ENCODE measurements at places on chromosomes 3 and 15.
A peak's percentile ranks its signal among the peaks of the same experiment; 100 is the strongest.

GRCh38 chr15:89195836-89196235 is 25.5 kb downstream of the RLBP1 start:
- DNase-seq = no peak

- DNase-seq = no peak
Measured at GRCh38 chr3:129602730-129603560, 3.5 kb downstream of the PLXND1 start.

- DNase-seq = no peak
Measured at GRCh38 chr3:46717447-46718231, at the start of gene PRSS50. Gene PRSS50, minus strand, starts transcription at chr3:46717869. Its CDS starts 45 bp downstream, at chr3:46717824.

DNA sequence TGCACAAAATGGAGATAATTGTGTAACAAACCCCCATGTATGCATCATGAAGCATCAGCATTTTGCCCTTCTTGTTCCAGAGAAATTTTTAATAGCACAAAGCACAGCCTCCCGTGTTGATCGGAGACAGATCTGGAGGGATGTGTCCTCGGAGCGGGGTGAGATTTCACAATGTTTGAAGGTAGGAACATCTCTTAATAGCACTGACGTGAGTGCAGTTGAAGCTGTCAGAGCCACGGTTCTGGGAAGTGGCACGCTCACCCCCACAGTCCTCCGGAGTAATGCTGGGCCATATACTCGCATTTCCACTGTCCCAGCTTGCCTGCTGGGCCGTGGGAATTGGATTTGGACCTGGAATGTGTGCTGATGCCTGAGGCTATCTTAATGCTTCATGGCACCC is 24.1 kb downstream of the ARPP21 start:
- DNase-seq = no peak

GRCh38 chr15:56040081-56041035 is 46.9 kb upstream of the NEDD4 start:
- DNase-seq = peak; percentile 8

- DNase-seq = no peak
Measured at GRCh38 chr15:93861956-93862741, 369.2 kb upstream of the MCTP2 start.

GRCh38 chr15:68231102-68231818 is 1.7 kb upstream of the CLN6 start:
- DNase-seq = no peak

DNA sequence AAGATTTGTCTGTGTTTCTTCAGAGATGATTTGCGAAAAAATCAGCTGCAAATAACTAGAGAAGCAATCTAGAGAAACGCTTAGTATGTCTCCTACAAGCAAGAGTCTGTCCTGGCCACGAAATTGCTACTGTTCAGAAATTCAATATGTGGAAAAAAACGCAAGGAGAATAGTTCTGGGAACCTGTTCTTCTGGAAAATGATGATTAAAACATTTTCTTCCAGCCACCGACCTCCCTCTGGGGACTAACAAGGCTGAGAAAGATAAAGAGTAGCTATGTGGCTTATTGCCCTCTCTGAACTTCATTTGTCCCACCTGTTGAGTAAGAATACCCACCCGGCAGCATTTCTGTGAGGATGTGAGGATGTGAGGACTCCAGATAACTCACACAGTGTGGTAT is 31.6 kb downstream of the SNTN start:
- DNase-seq = no peak

DNA sequence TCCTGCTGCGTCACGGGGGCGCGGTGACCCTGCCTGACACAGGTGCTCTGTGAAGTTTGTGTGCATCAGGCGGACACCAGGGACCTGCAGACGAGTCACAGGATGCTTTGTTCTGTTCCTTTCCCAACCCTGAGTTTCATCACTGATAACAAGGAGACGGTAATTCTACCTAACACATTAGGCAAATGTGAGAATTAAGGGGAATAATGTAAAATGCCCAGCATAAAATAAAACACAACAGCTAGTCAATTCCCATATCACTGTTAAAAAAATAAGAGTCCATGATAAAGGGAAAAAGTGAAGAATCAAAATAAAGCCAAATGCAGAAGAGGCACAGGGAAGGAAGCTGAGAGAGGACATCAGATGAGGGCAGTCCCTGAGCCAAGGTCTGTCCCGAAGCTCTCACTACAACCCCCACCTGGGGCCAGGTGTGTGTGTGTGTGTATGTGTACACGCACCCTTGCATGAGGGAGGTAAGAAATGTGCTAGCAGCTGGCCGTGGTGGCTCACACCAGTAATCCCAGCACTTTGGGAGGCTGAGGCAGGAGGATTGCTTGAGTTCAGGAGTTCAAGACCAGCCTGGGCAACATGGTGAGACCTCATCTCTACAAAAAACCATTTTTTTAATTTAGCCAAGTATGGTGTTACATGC is 27.5 kb downstream of the PLA2G4D start:
- no peak for DNase-seq

- DNase-seq = no peak
Measured at GRCh38 chr3:13494463-13495350, 14.6 kb downstream of the HDAC11 start.

- no peak for DNase-seq
Measured at GRCh38 chr3:114557791-114558190, 264.0 kb downstream of the TIGIT start.

DNA sequence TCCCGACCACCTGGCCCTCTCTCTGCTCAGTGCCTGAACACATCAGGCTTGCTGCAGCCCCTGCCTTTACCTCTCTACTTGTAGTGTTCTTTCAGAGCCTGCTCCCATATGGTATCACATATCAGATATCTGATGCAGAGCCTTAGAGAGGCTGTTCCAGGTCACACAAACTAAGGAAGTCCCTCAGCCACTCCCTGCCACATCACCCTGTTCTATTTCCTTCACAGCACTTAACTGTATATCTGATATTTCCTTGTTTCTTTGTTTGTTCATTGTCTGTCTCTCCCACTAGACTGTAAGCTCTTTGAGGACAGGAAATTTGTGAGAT is 976 bp upstream of the ALDH1L1 start:
- DNase-seq = peak; percentile 33

DNA sequence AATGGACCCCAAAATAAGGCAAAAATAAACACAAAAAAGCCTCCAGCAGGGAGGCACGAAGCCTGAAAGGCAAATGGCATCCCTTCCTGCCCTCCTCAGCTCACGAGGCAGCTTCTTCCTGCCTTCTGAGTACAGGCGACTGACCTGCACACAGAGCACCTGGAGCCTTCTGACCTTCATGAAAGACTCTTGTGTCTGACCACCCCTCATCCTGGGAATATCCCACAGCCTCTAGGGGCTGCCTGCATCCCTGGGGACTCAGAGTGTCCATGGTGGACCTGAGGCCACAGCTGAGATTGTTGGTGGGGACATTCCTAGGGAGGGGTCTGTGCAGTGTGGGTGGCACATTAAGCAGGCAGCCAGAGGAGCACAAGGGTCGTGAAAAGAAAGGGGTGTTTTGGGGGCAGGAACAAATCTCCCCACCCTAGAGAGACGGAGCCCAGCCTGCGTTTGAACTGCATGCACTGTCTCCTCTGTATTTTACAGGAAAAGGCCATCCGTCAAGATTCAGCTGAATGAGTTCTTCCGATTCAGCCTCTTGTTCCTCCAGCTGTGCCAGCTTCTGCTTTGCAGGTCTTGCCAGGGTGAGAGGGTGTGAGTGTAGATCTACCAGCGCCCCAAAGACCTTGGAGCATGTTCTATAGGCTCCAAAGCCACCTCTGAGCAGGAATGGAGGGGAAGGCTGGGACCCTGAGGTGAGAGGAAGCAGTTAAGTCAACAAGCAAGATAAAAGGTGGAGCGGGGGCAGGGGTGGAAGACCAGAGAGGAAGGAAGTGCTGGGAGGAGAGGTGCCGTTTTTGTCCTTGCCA is 80.4 kb upstream of the MEF2A start:
- no peak for DNase-seq

DNA sequence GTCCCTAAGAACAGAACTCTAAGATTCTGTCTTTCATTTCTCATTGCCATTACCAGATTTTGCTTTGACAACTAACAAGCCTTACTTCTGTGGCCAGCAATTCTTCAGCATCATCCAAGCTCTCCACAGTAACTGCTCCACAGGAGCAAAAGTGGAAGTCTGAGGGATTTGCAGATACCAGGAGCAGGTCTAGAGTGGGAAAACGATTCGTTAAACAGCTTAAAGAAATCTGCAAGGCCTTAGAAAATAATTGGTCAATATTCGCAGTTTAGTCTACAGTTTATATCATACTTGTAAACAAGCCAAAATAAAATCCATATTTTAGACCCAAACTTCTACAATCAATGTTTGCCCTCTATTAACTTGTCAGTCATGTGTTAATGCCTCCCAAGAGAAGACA is 24.1 kb downstream of the MYH15 start:
- no peak for DNase-seq

DNA sequence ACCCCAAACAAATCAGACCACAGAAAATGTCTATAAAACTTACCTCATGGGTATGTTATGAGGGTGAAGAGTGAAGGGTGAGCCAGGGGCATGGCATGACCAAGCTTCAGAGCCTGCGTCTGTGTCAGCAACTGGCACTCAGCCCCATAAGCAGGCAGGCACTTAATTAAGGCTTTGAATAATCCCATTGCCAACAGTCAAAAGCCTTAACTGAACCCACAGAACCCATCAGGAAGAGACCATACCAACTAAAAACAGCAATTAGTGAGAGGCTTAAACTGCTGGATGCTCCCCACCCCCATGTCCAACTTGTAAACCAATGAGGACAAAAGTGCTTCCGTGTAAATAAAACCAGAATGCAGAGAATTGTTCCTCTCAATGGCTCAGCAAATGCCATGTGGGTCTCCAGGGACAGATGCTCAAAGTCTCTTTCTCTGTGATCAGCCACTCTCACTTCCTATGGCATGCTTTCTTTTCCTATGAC is 126.0 kb downstream of the MYLK start:
- peak; percentile 75 for DNase-seq

DNA sequence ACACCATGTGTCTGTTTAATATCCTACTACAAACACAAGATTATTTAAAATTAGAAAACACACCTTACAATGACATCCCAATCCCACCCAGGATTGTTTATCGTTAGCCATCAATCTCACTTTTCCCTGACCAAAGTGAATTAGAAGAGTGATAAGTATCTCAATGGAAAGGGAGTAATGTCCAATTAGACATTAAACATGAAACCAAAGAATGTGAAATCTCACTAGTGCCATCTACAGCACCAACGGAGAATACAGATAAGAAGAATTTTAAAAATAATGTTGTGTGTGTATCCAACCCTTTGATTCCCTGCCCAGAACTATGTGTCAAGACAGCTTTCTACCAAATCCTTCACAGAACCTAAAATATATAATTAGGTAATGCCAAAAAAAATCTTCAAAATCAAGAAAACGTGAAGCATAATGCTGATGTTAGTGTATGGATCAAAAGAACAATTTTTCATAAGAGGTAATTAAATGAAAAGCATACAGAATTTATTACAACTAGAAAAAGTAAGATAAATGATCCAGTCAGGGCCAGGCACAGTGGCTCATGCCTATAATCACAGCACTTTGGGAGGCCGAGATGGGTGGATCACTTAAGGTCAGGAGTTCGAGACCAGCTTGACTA is 64.2 kb downstream of the SCAPER start:
- no peak for DNase-seq

DNA sequence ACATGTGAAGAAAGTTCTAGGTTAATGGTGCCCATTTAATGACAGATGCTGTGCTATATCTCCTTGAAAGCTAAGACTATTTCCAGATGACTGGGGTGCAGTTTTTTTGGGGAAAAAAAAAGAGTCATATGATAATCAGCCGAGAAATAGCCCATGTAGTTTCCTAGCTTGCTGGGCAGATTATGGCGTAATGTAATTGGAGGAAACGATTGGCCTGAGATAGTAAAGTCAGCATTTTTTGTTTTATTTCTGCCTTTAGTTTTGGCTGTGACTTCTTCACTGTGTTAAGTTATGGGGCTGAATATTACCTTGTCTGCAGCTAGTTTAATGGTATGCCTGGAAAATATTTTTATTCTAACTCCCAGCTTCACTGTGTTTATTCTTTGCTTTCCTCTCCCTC is 24.0 kb downstream of the PDHB start:
- DNase-seq = no peak

DNA sequence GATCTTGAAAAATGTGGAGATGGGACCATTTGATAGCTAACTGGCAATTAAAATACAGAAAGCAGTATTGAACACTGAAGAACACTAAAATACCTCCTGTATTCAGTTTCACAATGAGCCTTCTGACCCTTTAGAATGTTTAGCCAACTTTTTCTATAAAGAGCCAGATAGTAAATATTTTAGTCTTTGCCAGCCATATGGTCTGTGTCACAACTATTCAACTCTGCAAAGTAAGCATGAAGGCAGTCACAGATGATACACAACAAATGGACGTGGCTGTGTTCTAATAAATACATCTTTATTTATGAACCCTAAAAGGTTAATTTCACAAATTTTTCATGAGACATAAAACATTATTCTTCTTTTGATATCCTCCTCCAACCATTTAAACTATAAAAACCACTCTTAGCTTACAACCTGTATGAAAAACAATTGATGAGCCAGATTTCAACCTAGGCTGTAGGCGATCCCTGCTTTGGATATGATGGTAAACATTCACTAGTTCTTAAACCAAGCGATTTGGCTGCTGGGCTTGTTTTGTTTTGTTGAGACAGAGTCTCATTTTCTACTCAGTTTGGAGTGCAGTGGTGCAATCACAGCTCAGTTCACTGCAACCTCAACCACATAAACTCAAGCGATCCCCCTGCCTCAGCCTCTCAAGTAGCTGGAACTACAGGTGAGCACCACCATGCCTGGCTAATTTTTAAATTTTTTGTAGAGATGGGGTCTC is 13.6 kb upstream of the CSPG5 start:
- no peak for DNase-seq

GRCh38 chr15:57235873-57236272 is 140.4 kb upstream of the CGNL1 start:
- no peak for DNase-seq

DNA sequence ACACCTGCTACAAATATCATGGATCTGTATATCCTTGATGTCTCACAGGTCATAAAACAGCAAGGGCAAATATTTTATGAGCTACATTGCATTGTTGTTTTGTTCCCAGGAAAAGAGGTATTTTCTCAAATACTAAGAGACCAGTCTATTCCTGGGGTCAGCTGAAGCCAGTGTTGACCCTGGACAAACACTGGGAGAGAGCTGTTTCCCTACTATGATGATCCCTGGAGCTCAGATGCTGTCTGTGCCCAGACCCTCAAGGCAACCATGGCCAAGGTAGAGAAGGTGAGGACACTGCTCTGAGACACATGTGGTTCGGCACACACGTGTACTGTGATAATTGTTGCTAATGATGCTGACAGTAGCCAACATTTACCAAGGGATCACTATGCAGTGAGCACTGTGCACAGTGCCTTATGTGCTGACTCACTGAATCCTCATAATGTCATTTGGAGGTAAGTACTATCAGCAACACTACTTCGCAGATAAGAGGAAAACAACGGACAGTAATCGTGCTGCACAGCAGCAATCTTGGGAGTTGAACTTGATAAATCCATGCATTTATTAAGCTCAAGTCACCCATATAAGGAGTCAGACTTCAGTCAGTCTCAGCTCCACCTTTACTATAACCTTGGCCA is 943.6 kb downstream of the FHIT start:
- DNase-seq = no peak
